Fibroblast of skin of left biceps (primary cell): ENCODE measurements at places on chromosomes 7 and 10.
A peak's percentile ranks its signal among the peaks of the same experiment; 100 is the strongest.

DNA sequence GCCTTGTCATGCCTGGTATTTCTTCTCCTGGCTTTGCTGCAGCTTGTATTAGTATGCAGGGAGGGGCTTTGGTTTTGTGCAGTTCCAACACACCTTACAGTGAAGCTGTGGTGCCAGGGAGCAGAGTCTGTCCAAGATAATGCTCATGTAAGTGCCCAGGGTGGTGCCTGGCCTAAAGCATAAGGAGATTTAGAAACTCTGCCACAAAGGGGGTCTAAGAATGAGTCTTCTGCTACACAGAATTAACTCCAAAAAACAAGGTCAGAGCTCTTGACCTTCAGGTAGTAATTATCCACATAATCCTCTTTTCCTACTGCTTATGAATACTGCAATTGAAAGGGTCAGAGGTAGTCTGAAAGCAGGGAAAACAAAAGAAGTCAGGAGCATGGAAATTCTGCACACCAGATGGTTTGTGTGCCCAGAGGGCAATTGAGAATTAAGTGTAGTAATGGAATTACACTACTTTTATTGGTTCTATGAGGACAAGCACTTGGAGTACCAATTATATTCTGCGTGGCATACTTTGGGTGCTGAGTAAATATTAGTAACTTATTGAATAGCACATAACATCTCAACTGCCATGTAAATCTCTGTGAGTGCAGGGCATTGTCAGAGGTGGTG, 121.5 kb downstream of the KAT6B start:
- DNase-seq: no peak

DNA sequence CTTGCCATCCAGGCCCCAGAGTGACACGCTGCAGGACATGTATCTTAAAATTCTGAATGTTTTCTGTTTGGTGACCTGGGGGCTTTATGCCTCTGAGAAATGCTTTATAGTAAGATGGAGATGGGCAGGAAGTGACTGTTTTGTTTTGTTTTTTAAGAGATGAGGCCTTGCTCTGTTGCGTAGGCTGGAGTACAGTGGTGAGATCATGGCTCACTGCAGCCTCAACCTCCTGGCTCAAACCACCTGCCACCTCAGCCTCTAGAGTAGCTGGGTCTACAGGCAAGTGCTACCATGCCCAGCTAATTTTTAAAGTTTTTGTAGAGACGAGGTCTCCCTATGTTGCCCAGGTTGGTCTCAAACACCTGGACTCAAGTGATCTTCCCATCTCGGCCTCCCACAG, 20.6 kb downstream of the ZNF777 start:
- no peak for DNase-seq

DNA sequence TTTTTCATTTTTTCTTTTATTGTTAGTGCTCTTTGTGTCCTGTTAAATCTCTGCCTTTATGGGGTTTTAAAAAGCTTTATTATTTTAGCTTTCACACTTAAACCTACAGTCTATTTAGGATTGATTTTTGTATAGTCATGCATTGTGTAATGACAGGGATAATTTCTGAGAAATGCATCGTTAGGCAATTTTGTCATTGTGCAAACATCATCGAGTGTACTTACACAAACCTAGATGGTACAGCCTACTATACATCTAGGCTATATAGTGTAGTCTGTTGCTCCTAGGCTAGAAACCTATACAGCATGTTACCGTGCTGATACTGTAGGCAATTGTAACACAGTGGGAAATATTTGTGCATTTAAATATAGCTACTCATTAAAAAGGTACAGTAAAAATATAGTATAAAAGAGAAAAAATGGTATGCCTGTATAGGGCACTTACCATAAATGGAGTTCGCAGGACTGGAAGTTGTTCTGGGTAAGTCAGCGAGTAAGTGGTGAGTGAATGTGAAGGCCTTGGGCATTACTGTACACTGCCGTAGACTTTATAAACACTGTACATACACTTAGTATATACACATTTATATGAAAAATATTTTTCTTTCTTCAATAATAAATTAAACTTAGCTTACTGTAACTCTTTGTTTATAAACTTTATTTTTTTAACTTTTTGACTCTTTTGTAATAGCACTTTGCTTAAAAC, 16.0 kb downstream of the UBE2D1 start:
- no peak for DNase-seq

DNA sequence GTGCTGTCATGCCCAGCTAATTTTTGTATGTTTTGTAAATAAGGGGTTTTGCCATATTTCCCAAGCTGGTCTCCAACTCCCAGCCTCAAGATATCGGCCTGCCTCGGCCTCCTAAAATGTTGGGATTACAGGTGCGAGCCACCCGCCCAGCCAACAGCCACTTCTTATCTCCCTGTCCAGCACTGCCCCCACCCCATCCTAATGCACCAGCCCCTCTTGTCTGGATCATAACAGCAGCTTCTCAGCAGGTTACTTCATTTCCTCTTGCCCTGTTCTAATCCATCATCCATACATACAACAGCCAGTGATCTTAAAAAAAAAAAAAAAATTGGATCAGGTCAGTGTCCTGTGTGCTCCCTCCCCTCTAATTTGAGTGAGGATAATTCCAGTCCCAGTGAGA, 12.8 kb upstream of the FRAT2 start:
- DNase-seq: no peak

- DNase-seq: no peak
These were observed 174.2 kb upstream of the STEAP4 start for GRCh38 chr7:88480896-88481295.

- no peak for DNase-seq
These were observed 107.5 kb upstream of the KIF5B start for GRCh38 chr10:32163762-32164148.

GRCh38 chr7:36021367-36021766, 131.7 kb upstream of the EEPD1 start:
- no peak for DNase-seq

DNA sequence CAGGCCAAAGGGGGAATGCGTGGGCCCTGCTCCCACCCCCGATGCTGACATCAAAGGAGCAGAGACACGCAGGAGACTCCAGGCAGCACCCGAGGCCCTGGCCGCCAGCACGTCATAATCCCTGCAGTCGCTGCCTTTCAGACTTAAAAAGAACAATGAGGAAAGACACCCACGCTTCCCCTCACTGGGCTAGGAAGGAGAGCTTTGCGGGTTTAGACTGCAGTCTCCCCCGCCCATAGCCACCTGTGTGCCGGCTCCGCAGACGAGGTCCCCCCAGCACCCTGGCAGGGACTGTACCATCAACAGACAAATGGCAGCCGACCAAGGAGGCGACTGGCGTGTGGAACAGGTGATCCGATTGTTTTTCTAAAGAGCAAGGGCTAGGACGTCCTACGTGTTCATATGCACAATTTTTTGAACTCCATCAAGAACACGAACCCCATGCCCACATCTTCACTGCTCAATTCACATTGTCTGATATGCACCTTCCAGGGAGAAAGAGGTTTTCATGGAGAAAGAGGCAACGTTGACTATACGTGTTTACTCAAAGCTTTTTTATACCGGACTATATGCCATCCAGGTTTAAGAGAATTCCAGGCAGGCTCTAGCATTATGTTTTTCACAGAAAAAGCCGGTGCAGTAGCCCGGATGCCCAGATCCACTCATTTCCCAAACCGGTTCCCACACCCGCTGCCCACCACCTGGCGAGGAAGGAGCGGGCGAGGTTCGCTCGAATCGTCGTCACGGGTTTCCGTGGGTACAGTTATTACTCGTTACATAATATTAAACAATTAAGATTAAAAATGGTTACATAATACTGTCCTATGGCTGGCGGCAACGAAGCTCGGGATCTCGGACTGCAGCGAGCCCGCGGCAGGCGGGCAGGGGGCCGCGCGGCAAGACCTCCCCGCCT, 1.1 kb downstream of the GRB10 start:
- DNase-seq: no peak

- no peak for DNase-seq
These were observed 20.4 kb downstream of the GRID2IP start for GRCh38 chr7:6530626-6531491.

- peak; percentile 19 for DNase-seq
These were observed 219.1 kb downstream of the VTI1A start for GRCh38 chr10:112666094-112666493.

DNA sequence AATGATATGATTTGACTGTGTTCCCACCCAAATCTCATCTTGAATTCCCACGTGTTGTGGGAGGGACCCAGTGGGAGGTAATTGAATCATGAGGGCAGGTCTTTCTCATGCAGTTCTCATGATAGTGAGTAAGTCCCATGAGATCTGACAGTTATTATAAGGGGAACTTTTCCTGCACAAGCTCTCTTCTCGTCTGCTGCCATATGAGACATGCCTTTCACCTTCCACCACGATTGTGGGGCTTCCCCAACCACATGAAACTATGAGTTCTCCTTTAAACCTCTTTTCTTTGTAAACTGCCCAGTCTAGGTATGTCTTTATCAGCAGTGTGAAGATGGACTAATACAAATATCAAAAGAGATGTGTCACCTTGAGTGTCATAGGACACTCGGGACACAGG, 502.7 kb upstream of the PODXL start:
- DNase-seq: no peak

GRCh38 chr10:11017000-11017569, 587 bp upstream of the CELF2 start:
- no peak for DNase-seq

GRCh38 chr7:147412782-147413556, 1177.6 kb upstream of the C7orf33 start:
- DNase-seq: peak; percentile 95

DNA sequence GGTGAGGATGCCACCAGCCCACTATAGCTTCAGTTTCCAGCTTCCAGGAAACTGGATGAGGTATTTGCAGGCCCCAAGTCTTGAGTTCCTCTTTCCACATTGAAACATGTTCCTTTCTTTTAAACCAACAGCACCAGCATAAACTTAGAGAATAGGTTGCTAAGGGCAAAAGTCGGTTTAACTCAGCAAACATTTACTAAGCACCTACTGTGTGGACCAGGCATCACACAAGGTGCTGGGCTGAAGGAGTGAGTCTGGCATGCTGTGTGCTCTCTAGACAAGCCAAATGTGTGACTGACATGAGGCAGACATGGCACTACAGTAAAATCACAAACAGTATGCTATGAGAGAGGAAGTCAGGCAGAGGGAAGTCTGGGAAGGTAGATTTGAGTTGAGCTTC, 11.0 kb upstream of the RASSF4 start:
- no peak for DNase-seq

- DNase-seq: no peak
These were observed 4.2 kb upstream of the RPEL1 start for GRCh38 chr10:103241262-103242011.

GRCh38 chr10:117653170-117653515, 110.6 kb downstream of the EMX2 start:
- peak; percentile 93 for DNase-seq

DNA sequence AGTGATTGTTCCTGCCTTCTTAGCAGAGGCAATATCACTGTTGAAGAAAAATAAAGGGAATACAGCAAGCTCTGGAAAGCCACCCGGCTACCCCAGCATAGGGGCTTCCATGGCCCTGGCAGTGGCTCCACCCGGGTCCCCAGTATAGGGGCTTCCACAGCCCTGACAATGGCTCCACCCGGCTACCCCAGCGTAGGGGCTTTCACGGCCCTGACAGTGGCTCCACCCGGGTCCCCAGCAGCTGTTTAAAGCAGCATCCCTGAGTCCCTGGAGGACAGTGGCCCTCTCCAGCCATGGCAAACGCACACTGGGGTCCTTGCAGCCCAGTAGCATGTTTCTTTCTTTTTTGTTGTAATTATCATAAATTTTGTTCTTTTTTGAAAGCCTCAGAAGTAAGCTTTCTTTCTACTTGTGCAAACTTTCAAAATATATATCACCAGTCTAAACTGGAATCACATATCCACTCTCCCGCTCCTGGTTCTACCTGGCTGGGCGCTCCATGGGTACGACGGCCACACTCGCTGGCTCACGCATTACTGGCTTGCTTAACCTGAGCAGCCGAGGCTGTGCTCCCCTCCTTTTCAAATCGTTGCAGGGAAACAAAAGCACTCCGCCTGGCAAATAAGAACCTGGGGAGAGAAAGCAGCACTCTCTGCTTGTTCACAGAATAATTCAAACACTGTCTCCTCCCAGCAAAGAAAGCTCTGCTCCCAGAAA, 62.1 kb downstream of the TCERG1L start:
- DNase-seq: no peak

GRCh38 chr7:137839903-137840779, 6.6 kb downstream of the DGKI start:
- DNase-seq: no peak

- no peak for DNase-seq
These were observed 9.5 kb downstream of the GIGYF1 start for GRCh38 chr7:100684534-100685042.

- DNase-seq: no peak
These were observed 9.6 kb downstream of the GNB2 start for GRCh38 chr7:100682991-100683658.

- DNase-seq: peak; percentile 30
These were observed 667.9 kb downstream of the AUTS2 start for GRCh38 chr7:70266186-70266585.

GRCh38 chr7:92425311-92425947, 21.9 kb upstream of the GATAD1 start:
- no peak for DNase-seq

- DNase-seq: no peak
These were observed 69.2 kb downstream of the SDK1 start for GRCh38 chr7:3370068-3370830.

- DNase-seq: no peak
These were observed 159.8 kb downstream of the AOAH start for GRCh38 chr7:36564489-36564888.

DNA sequence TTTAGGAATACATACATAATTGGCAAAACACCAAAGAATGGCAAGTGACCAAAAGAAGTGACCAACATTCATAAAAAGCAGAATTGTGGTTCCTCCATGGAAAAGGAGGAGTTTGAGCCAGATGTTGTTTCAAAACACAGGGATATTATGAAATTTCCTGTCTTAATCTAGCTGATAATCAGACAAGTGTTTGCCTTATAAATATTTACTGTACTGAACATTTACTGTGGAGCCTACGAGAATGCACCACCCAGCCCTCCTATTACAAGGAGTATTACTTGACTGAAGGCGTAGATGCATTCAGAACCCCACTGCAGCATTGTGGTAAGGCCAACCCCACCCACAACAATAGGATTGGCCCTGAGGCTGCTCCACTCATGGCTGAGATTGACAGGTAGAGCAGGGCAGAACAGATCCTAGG, 118.9 kb downstream of the AKR1D1 start:
- no peak for DNase-seq

GRCh38 chr10:22534849-22535604, 179.4 kb downstream of the PIP4K2A start:
- DNase-seq: no peak

- DNase-seq: no peak
These were observed 24.4 kb downstream of the PLXNA4 start for GRCh38 chr7:132551886-132552285.

- no peak for DNase-seq
These were observed 3.6 kb downstream of the CAMK2B start for GRCh38 chr7:44321796-44322195.

DNA sequence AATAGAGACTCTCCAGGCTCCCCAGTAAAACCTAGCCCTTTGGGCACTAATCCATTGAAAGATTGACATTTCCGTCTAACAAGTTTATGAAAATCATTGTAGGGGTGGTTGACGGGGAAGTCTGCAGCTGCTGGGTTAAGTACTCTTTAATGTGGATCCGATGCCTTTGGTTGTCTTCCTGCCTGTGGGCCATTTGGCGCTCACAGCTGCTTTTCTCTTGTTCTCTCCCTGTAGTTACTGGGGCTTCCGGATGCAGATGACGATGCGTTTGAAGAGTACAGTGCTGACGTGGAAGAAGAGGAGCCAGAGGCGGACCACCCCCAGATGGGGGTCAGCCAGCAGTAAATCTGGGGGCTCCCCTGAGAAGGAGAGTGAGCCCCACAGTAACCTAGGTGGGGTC, 22.4 kb downstream of the MTURN start:
- DNase-seq: no peak

- DNase-seq: no peak
These were observed 5.6 kb downstream of the UROS start for GRCh38 chr10:125817337-125817946.
